ENCODE measurements at places on chromosomes 13 and 19.

DNA sequence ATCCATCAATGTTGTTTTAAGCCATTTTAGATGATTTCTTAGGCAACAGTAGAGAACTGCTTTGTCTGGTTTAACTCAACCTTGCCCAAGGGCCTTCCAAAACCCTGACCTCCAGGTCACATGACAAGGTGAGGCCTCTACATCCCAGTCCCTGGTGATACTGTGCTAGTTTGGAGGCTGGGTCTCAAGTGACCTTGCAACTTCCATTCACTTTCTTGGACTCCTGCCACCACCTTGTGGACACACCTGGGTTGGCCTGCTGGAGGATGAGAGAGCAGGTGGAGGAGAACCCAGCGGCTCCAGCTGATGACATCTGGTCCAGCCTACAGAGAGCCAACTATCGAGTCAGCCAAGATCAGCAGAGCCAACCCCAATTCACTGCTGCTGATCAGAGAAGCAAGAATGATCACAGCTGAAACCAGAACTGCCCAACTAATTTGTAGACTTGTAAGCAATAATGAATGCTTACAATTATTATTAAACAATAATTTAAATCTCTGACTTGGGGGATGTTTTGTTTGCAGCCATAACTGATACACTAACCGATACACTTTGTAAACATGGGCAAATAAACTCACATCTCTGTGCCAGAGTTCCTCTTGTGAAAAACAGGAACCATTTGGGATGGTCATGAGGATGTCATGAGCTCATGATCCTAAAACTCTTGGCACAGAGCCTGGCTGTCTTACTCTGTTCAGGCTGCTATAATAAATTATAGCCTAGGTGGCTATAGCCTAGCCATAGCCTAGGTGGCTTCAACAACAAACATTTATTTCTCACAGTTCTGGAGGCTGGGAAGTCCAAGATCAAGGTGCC lies 11.5 kb downstream of the FAM187B start:
- DNase-seq, result no peak

DNA sequence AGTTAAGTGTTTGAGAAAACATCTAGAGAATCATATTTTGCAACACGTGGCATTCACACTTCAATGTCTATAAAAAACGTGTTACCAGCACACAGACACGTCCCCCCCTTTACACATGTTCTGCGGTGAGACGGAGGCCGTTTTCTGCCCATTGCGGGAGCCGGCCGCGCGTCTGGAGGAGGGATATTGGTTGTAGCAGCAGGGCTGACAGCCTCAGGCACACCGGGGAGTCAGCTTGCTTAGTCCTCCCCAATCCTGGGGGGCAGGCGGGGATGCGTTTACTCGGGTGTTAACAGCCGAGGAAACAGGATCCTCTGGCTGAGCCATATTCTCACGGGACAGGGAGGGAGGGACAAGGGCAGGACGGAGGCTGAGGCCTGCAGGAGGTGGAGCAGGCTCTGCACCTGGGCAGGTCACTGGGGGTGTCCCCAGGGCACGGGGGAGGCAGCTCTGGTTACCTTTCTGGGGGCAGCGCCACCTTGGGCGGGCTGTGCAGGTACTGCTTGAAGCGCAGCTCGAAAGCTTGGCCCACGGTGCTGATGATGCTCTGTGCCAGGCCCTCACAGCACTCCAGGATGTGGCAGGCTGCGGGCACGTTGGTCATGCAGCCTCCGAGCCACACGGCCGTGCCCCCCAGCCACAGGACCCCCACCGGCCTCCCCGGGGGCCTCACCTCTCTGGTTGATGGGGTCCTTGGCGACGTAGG lies 25.0 kb downstream of the SHC2 start:
- DNase-seq, result peak; percentile 88

DNA sequence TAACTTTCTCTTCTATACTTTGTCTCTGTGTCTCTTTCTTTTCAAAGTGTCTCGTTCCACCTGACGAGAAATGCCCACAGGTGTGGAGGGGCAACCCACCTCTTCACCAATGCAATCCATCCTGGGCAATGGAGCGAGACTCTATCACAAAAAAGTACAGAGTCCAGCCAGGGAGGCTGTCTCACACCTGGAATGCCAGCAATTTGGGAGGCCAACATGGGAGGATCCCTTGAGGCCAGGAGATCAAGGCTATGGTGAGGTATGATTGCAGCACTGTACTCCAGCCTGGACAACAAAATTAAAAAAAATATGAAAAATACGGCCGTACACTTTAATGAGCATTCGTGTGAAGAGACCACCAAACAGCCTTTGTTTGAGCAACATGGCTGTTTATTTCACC lies 2.8 kb upstream of the ZNF600 start:
- no peak for DNase-seq

DNA sequence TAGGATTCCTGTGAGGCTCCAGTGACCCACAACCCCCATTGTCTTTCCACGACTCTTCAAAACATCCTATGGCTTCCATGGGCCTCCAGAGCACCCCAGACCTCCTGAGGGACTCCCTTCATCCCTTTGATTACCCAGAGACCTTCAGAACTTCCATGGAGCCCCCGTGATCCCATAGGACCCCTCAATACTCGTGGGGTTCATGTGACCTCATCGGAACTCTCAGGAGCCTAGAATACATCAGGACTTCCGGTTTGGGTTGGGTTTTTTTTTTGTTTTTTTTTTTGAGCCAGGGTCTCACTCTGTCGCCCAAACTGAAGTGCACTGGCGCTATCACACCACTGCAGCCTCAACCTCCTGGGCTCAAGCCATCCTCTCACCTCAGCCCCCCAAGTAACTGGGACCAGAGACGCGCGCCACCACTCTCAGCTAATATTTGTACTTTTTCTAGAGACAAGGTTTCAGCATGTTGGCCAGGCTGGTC lies 774 bp downstream of the ALDH16A1 start:
- no peak for DNase-seq

GRCh38 chr13:46329624-46330023 lies 57.4 kb downstream of the RUBCNL start:
- no peak for DNase-seq

- no peak for DNase-seq
Measured at GRCh38 chr13:30126903-30127428, 180.4 kb downstream of the KATNAL1 start.

DNA sequence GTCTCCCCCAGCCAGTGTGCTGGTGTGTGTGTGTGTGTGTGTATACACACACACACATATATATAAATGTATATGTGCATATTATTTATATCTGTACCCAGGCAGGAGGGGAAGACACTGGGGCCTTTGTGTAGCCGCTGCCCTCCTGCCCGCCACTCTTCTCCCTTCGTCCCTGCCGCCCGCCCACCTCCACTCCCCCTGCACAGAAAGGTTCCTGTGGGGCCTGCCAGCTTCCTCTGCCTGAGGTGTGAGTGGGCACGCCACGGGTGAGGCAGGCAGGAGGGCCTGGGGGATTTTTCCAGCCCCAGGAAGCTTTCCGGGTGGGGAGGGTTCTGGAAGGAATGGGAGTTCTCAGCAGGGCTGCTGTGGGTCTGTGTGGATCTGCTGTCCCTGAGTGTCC lies 6.9 kb downstream of the IRF2BP1 start:
- DNase-seq, result no peak

DNA sequence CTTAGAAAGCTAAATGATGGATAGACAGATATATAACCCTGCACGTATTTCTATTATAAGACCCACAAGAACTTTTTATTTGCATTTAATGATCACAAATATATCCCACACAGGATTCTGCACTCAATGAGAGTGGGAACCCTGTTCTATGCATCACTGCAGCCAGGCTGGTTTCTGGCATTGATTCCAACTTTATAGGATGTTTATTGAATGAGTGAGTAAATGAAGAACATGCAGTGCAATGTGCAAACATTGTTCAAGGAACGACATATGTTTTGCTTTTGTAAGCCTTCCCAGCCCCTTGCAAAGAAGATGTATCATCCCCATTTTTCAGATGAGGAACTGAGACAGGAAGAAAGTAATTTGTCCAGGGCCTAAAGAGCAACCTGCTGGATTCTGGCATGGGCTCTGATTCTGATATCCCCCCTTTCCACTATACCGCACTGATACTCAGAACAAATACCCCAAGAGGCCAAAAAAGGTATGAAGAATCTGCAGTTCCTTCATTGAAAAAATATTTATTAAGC lies 246.3 kb downstream of the LACC1 start:
- DNase-seq, result no peak

DNA sequence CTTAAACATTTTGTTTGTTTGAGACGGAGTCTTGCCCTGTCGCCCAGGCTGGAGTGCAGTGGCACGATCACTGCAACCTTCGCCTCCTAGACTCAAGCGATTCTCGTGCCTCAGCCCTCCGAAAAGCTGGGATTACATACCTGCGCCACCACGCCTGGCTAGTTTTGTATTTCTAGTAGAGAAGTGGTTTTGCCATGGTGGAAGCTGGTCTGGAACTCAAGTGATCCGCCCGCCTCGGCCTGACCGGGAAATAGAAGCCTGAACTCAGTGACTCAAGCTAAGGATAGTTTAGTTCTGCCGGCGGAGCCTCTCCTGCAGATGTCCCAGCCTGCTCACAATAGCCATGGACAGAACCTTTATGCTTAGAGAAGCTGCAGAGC lies 53.0 kb upstream of the ZNF254 start:
- no peak for DNase-seq

GRCh38 chr13:101917833-101918661 lies 465.6 kb downstream of the ITGBL1 start:
- DNase-seq, result peak; percentile 37

- DNase-seq, result no peak
Measured at GRCh38 chr19:7795555-7796161, 32.6 kb downstream of the CLEC4M start.

GRCh38 chr13:60893801-60894200 lies 496.8 kb downstream of the TDRD3 start:
- no peak for DNase-seq

DNA sequence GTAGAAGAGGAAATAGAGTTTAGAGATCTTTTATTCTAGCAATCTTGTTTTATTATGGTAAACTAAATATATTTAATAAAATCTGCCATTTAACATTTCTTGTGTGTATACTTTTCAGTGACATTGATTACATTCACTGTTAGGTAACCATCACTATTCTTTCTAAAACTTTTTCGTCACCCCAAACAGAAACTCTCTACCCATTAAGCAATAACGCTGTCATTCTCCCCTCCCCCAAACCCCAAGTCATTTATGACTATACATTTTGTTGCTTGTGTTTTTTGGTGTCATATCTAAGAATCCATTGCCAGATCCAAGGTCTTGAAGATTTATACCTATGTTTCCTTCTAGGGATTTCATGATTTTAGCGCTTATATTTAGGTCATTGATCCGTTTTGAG lies 10.6 kb downstream of the URI1 start:
- no peak for DNase-seq

- DNase-seq, result no peak
Measured at GRCh38 chr19:19602136-19602712, 16.3 kb downstream of the PBX4 start.

GRCh38 chr19:5172859-5173630 lies 167.6 kb downstream of the PTPRS start:
- DNase-seq, result no peak

DNA sequence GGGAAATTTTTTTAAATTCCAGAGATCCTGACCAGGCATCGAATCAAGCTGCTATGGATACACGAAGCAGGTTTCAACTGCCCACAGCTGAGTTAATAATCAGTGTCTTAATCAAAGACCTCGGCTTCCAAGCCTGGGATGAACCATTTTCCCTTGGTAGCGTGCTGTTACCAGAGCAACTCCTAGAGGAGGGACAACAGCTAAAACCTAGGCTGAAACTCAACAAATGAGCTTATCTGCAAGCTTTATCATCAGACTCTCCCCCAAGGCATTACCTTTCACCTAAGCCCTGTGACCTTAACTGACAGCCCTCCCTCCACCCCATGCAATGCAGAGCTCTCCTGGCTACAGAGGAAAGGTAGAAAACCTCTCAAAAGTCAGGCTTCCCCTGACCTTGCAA lies 39.7 kb downstream of the RCBTB1 start:
- no peak for DNase-seq

DNA sequence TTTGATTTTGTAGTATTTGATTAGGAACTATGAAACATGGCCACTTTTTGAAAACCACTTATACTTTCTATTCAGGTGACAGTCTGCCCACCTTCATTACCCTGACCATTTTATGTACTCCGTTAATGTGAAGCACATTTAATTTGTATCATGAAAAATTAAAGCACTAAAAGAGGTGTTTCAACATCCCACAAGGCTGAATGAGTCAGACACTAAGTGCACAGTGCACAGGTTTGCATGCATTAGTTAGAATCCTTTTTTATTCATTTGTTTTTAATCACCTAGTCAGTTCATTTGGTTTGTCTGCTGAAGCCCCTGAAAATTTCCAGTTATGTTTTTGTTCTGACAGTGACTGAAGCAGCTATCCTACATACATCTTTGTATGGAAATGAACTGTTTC lies 271.0 kb downstream of the SLITRK5 start:
- no peak for DNase-seq

GRCh38 chr19:15249528-15249874 lies 17.3 kb upstream of the EPHX3 start:
- no peak for DNase-seq

DNA sequence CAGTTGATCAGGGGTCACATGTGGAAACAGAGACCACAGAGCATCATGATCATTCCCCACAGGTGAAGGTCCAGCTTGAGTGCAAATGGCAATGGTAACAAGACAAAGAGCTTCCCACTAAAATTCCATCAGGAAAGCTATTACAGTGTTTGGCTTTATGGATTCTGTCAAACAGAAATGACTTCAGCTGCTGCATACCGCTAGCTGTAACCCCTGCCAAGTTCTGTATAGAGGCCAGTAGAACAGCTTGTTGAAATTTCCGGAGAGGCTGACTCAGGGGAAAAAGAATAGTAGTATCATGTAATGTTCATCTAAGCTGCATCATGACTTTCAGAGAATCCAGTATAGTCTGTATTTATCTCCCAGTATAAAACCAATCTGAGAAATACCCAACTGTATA lies 1704.7 kb downstream of the SLITRK5 start:
- DNase-seq, result no peak

- no peak for DNase-seq
Measured at GRCh38 chr13:27160657-27161295, 10.8 kb downstream of the USP12 start.

- no peak for DNase-seq
Measured at GRCh38 chr13:47901441-47901840, 99.6 kb downstream of the SUCLA2 start.

DNA sequence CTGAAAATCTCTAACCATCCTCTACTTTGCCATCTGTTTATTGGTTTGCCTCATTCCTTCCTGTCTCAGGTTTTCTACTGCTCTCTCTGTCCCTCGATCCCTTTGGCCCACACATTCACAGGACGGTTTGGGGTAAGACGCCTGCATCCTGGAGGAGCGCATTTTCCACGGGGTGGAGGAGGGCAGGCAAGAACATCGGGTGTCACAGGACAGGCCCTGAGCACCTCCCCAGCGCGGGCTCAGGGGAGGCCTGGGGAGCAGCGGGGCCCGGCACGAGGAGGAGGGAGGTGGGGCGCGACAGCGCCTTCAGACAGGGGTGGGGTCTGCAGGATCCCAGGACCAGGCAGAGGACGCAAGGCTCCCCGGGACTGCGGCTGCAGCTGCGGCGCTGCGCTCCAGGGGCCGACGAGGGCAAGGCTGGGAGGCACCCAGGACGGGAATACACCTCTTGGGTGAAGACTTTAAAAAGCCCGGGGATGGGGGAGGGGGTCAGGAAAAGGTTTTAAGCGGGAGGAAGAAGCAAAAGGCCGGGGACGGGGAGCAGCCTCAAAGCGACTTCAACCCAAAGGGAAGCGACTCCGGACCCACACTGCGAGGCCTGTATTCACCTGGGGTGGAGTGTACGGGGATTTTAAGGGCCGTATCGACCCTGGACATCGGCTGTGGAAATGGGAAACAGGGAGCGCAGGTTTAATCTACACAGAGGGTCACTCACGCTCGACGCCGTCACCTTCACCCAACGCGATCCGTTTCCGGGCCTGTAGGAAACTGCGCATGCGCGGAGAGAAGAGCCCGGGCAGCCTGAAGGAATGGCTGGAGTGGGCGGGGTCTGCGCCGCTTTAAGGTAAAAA lies at the start of gene ZNF415:
TSS of gene ZNF415 (minus strand) at position 770 of the 851 bp plus-strand sequence. CDS start 10,234 bp downstream, outside the sequence.
- DNase-seq, result peak; percentile 69
